ENCODE measurements at places on chromosomes 16 and 17.

DNA sequence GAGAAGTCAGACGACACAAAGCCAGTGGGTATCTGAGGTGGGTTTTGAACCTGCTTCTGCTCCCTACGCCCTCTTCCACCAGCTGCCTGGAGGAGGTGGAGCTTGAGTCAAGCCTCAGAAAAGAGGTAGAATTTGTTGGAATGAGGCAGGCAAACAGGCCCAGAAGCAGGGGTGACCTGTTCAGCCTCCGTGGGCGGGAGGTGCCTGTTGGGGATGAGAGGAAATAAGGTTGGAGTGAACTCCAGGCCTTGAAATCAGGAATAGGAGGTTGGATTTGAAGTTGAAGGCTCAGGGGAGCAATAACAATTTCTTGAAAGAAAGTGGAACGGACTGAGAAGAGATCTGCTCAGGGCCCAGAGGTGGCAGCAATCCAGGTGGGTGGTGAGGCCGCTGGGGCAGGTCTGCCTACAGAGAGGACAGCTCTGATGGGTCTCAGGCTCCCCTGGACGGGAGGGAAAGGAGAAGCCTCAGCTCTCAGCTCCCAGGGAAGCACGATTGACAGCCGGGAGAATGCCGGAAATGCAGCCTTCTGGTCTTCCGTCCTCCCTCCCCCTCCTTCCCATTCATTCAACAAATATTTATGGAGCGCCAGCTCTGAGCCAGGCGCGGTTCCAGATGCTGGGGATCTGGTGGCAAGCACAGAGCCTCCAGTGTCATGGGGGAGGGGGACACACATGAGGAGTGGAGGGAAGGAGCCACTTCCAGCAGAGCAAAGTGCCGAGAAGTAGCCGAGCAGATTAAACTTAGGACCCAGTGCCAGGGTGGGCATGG, 61.9 kb upstream of the CIBAR2 start:
- DNase-seq, result no peak

DNA sequence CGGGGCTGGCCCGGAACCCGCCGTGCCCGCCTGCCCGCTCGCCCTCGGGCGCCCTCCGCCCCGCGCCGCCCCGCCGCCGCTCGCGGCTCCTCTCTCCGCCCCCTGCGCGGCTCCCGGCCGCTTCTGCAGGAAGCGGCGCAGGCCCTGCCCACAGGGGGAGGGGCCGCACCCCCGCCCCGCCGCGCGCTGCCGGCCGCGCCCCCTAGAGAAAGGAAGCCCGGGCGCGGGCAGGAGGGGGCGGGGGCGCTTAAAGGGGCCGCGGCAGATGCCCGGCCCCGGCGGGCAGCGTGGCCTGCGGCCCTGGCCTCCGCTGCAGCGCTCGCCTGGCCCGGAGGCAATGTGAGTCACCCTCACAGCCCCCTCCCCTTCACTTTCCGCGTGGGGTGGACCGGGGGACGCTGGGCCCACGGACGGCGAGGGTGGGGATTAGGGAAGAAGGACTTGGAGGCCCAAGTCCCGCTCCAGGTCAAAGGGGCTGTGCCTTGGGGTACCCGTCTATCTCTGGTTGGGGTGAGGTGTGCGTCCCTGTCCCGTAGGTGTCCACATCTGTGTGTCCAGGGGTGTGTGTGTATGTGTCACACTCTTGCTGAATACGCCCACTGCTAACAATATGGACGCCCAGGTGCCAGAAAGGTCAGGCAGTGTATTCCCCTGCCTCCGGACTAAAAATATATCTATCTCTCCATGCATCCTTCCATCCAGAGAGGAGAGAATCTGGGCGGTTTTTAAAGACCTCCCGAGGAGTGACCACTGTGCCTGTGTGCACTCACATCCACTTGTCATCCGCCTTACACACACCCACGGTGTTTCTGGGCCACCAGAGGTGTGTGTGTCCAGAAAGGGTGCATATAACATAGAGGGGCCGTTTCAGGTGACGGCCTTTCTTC, at the start of gene GIT1:
Gene GIT1, minus strand, starts transcription at position 125 of the 887 bp plus-strand sequence. CDS start 270 bp downstream, outside the sequence.
- peak; percentile 79 for DNase-seq

- no peak for DNase-seq
Measured at GRCh38 chr17:72419866-72420774, 299.3 kb downstream of the SOX9 start.

GRCh38 chr17:21125862-21126261, 902 bp upstream of the DHRS7B start:
- DNase-seq, result no peak

DNA sequence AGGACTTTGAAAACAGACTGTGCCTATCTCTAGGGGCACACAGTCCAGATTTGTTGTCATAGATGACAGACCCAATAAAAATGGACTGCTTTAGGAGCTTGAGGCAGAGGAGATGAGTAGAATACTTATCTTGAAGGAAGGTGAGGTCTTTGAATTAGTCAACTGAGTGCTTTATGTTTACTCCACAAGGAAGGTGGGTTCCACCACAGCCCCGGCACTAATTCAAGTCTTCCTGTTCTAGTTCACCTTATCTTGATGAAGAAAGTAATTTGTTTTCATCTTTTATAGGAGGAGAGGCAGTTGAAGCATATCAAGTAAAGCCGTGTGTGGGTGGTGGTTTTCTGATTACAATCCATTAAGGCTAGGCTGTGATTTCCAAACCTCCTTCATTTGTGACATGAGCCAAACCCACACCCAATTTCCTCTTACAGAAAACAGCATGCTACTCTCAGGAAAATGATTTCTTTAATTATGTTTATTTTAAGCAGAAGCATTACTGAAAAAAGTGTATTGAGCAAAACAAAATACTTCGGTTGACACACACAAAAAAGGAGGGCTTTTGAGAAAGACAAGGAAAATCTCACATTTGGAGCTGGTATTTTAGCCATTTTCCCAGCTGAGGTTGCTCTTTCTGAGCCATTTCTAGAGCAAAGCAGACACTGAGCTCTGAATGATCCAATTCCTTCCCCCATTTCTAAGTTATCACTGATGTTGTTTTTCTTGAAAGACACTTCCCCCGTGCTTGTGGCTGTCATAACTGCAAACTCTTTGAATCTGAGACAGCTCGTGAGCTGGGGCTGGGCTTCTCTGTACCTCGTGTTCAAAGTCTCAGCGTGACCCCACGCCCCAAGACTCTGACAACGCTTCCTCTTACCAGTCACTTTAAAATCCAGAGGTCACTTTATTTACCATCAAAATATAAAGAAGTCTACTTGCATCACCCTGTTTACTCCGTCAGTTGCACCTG, 35.4 kb downstream of the CDRT15 start:
- peak; percentile 52 for DNase-seq
